Activated T-cell treated with anti-CD3 and anti-CD28 coated beads for 4 hours (primary cell): ENCODE measurements at places on chromosomes 11 and 22.

- DNase-seq, result no peak
These were observed 6.3 kb downstream of the ARHGEF17 start for GRCh38 chr11:73314117-73314961.

DNA sequence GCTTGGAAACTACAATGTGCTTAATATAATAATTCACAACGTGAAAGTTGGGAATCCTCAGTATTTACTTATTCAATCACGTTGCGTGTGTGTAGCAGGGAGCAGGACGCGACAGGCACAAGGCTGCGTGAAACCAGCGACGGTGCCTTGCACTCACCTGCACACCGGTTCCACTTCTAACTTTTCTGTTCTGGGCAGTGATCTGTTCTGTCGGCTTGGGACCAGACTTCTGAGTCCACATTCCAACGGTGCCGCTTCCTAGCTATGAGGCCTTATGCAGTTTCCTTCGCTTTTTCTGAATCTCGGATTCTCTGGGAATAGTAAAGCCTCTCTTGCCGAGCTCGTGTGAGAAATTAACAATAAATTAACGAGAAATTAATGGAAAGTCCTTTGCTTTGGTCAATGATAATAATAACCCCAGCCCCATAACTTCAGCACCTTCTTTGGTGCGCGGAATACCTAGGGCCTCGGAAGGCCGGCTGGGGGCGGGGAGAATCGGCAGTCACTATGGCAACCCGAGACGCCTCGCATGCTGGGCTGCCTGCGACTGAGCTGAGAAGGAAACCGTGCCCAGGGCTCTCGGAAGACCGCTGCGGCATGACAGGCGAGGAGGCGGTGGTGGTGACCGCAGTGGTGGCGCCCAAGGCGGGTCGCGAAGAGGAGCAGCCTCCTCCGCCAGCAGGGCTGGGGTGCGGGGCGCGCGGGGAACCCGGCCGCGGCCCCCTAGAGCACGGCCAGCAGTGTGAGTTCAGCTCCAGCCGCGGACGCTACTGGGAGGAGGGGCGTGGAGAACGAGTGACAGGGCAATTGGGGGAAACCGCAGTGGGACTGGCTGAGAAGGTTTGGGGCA is at the start of gene C11orf97:
Gene C11orf97, plus strand, starts transcription at position 530 of the 850 bp plus-strand sequence. Its CDS starts 68 bp downstream, at position 598.
- peak; percentile 38 for DNase-seq

GRCh38 chr11:67407688-67408163 is 3.8 kb downstream of the TBC1D10C start:
- DNase-seq, result no peak

DNA sequence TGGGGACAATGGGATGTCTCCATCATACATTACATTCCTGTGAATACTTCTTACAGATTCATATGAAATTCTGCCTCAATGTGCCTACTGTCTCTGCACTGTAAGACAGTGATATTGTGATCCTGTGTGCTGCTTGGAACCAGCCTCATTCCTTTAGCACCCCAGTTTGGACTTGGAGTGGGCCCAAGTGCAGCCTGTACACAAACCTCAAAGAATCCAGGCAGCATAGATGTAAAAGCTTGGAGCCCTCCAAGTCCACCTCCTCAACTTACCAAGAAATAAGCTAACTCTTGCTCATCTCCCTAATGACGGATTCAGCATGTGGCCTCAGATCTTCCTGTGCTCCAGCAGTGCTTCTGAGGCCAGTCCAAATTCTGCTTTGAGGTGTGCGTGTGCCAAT is 24.4 kb downstream of the GRAP2 start:
- no peak for DNase-seq

- no peak for DNase-seq
These were observed 406.5 kb upstream of the B3GAT1 start for GRCh38 chr11:134818516-134818915.

DNA sequence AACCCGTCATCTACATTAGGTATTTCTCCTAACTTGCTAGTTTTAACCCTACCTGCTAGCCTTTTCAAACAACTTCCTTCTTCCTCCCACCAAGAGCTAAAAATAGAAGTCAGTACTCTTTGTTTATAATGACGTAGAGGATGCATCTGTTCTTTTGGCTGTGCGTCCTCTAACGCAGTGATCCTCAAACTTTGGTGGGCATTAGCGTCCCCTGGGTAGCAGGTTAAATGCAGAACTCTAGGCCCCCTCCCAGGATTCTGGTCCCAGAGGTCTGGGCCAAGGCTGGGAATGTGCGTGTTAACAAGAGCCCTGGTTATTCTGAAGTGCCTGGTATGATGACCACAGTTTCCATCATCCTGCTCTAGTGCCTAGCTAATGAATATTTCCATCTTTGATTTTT is 67.6 kb downstream of the BARX2 start:
- no peak for DNase-seq

GRCh38 chr11:77525455-77526091 is 51.7 kb upstream of the PAK1 start:
- DNase-seq, result no peak

DNA sequence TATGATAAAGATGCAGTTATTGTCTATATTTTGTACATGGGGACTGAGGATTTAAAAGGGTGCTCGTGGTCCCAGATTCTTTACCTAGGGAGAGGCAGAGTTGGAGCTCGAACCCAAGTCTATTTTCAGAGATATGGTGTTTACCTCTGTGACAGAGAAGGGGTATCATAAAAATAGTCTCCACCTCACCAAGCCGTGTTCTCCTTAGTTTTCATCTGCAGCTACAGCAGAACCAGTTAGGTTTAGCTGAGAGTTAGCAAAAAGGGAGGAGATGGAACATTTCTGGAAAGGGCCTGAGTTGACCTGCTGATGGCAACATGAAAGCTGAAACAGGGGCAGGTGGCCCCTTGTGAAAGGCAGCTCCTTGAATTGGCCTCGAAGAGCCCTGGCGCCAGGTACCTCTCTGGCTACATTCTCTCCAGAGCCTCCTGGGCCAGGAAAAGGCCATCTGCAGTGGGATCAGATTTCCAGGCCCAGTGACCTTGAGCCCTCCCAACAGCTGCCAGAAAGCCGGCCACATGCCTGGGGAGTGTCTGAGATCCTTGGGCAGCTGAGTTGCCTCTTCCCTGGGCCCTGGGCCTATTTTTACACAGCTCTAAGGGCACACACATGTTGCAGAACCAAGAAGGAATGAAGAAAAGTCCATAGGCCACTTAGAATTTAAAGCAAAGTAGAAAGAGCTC is 136.6 kb downstream of the NAV2 start:
- no peak for DNase-seq

GRCh38 chr11:108432783-108433182 is 34.5 kb downstream of the C11orf65 start:
- no peak for DNase-seq

DNA sequence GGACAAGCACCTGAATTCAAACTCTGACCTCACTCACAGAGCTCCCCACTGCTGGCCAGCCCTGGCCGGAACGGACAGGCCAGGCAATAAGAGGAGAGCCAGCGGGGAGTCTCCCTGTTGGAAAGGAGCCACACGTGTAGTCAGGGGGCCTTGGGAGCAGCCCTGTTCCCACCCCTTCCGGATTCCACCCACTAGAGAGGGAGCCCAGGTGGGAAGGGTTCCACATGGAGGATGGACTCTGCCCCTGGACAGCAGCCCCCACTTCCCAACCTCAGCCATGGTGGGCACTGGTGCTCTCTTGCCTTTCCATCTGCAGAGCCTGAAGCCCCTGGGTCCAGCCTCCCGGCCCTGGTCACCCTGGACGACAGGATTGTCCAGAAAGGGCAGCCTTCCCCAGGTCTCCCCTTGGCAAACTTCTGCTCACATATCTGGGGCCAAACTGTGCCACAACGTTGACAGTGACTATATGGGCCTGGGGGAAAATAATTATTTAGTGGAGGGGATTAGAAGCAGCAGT is 7.5 kb upstream of the APOBEC3A start:
- DNase-seq, result no peak

DNA sequence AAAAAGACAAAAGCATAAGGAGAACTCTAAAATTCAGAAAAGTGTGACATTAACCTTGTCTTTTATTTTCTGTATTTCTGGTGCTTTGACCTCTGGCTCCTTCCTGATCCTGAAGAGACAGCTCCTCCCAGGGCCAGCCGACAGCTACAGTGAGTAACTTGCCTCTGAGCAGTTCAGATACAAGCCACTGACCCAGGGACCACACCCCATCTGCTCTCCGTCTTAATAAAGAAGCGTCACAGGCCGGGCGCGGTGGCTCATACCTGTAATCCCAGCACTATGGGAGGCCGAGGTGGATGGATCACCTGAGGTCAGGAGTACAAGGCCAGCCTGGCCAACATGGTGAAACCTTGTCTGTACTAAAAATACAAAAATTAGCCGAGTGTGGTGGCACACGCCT is 6.5 kb downstream of the MLC1 start:
- DNase-seq, result no peak
